HL-60 (cell line): ENCODE measurements at places on chromosomes 5 and 9.

DNA sequence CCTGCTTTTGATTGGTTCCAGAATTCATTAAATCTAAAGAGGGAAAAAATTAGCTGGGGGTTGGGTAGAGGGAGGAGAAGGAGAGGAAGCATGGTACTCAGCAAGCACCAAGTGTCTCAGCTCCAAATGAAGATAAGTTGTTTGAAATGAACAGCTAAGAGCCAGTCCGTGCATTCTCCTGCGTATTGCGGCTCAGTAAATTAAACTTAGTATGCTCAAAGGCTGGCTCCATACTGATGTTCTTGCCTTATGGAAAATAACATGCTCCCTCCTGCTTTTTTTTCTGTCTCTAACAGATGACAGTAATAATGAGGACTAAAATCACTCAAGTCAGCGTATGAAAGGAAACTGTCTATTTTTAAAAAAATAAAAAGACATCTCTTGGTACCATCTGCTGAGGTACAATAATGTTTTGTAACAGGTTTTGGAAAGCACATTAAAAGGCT, 161.0 kb downstream of the SPATA31D1 start:
- no peak for DNase-seq

DNA sequence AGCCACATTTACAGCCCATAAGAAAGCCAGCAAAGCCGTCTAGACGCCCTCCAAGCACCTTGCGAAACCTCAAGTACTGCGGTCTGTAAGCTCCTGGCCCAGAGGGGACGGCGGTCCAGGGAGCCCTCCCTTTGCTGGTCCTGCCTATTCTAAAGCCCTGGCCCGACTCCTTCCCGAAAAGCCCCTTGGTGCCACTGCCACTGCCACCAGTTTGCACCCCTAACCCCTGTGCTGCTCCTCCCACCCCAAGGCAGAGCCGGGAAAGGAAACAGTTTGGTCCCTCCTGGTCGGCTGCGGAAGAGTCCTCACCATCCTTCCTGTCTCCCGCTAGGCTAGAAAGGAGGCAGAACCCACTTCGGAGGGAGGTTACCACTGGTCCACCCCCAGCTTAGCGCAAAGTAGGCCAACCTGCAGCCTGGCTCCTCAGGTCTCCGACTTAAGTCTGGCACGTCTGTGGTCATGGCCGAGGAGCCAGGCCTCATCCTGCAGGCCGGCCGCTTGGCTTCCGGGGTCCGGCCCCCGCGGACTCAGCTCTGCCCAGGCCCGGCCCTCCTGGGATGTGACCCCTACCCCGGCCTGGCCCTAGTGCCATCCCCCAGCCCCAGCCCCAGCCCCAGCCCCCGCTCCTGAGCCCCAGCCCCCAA, 916 bp downstream of the TOR1A start:
- DNase-seq: no peak

DNA sequence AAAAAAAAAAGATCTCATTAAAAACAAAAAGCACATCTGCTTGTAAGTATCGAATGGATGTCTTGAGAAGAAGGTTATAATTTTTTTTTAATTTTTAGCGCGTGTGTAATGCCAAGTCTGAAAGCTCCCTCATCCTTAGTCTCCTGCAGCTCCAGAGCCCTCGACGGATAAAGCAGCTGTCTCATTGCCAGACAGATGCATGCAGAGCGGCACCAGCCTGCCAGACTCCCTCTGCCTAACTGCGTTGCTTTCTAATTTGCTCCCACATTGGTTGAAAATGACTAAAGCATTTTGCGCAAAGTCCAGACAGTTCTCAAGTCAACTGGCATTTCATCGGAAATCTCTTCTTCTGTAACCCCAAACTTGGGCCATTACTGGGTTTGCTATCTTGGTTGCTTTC, 29.4 kb downstream of the OLFM1 start:
- no peak for DNase-seq

- DNase-seq: no peak
Observed at GRCh38 chr5:64930672-64931318, 162.1 kb downstream of the CWC27 start.

DNA sequence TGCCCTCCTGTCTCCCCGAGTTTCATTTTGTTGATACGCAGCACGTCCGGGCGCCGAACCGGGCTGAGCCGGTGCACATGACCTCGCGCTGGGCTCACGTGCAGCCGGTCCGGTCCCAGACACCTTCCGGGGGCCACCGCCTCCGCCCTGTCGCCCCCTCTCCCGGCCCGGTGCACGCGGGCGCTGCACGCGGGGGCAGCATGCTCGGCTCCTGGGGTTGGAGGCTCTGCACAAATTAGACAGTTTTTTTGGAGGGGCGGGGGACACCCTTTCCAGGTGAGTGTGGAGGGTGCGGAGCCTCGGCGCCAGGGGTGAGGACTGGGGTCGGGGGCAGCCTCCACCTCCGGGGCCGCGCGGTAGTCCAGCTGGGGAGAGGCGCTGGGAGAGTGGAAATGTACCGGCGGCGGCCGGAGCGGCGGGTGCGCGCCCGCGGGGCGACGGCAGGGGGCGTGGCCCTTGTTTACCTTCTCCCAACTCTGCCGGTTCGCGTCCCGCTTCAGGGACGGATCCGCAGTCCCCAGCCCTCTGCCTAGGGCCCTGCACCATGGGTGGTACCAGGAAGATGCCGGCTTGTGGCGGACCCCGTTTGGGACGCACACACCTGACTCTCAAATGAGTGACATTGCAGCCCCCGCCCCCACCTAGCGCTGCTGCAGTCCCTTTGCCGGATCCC, 1.1 kb downstream of the JADE2 start:
- DNase-seq: peak; percentile 28

DNA sequence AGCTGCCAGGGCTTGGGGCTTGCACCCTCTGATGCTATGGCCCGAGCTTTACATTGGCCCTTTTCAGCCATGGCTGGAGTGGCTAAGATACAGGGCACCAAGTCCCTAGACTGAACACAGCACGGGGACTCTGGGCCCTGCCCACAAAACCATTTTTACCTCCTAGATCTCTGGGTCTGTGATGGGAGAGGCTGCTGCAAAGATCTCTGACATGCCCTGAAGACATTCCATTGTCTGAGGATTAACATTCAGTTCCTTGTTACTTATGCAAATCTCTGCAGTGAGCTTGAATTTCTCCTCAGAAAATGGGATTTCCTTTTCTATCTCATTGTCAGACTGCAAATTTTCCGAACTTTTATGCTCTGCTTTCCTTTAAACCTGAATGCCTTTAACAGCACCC, 337.0 kb upstream of the SMC2 start:
- no peak for DNase-seq

- DNase-seq: no peak
Observed at GRCh38 chr9:14441976-14442651, 128.2 kb upstream of the NFIB start.

DNA sequence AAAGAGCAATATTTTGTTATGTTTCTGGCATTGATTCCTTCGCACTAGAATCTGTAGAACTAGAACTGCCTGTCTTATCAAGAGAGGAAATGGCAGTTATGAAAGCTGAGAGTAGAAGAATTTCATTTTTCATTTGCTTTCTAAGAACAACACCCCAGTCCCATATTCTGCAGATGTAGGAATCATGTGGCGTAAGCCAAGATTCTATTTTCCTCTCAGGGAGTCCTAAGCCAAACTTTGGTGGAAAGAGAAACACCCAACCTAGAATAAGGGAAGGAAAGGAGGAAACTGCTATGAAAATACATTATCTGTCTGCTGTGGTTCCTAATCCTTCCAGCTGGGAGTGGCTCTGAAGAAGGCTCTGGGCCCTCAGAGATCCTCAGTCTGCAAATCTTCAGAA, 1176.9 kb upstream of the C9orf72 start:
- no peak for DNase-seq

DNA sequence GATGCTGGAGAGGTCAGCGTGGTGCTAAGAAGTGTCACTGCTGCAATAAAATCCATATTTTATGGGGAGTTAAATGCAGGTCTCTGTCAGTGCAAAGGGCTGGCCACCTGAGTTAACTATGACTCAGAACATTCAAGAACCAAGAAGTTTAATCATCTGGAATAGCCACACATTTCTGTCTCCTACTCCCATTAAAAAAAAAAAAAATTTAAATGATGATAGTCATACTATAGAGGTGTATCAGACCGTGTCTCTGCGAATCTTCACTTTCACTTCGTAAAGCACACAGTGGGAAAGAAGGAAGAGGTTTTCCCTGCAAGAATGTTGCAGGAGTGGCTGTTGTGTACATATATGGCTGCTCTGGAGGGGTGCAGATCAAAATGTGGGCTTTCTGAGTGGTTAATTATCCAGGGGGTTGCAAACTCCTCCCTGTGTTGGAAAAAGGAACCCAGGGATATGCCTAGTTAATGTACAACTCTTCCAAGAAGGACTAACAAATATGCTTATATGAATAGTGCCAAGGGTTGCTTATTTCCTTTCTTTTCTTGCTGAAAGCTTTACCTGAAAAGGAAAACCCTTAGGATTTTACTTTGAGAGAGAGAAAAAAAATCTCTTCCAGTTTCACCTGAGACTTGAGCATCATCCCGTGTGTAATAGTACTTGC, 1.5 kb downstream of the CDH6 start:
- DNase-seq: no peak

DNA sequence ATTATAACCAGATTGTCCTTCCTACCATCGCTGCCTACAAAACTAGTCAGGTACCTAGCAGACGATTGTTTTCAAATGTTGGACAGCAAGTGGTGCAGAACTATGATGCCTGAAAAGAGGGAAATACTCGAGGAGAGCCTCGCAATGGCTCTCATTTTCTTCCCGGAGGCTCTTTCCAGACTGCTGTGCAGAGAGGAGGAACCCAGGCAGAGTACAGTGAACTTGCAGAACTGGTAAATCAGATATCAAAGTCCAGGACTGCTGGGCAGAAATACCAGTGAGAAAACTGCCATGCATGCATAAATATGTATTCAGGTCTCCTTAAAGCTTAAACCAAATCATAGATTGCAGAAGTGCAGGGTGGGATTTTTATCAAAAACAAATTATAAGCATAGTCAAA, 26.4 kb upstream of the UGT3A1 start:
- DNase-seq: no peak

DNA sequence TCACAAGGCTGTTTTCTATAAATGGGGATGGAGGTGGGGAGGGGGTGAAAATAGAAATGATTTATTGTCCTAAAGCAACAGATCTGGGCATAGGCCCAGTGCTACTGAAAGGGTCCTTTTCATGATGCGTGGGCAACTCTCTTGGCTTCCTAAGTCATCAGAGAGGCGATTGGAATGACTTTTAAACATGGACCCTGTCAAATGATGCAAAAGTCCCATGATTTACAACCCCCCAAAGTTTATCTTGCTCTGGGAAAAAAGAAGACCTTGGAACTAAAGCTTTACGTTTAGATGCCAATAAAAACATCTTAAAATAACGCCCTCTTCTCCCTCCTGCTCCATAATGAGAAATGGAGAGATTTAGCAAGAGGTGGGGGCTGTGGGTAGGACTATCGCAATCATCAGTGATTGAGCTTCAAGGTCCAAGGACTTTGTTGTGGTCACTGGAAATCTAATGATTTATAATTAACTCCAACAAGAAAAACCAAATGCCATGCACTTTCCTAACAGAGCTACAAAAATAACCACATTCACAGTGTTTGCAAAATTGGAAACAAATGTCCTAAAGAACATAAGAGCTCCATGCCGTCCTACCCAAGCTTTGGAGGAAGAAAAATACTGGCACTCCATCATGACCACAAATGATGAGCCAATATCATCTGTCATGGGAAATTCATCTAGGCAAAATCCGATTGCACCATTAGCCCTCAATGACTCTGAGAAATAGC, 167.5 kb upstream of the CLINT1 start:
- DNase-seq: no peak

GRCh38 chr5:72817671-72818266, 1.3 kb downstream of the TNPO1 start:
- no peak for DNase-seq

GRCh38 chr5:165370794-165371193, 1865.4 kb downstream of the MAT2B start:
- no peak for DNase-seq

DNA sequence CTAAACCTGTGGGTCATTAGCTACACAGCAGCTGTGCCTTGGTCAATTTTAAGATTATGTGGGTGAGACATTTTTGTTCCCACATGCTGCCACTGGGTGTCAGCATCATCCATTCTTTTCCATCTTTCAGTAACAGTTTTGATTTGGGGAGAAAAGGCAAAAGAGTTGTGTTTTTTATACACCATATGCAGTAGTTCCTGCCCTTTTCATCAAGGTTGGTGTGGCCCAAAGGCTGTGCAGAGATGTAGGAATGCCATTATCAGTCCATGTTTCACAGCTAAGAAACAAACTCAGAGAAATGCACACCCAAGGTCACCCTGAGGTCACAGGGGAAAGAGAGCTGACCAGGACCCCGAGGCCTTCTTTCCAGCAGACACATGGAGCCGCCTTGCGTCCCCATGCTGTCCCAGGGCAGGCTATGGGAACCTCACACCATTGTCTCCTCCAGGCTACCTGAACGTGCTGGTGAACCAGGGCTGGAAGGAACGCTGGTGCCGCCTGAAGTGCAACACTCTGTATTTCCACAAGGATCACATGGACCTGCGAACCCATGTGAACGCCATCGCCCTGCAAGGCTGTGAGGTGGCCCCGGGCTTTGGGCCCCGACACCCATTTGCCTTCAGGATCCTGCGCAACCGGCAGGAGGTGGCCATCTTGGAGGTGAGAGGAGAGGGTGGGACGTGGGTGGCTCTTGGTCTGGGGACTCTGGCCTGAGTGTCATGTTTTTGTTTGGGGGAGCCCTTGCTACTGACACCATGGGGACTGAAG, 27.8 kb upstream of the GRPEL2 start:
- peak; percentile 8 for DNase-seq

GRCh38 chr9:2663461-2664173, 42.0 kb downstream of the VLDLR start:
- no peak for DNase-seq
